DMS153 (cell line): ENCODE measurements at places on chromosomes 5 and 9.

- no peak for DNase-seq
Measured at GRCh38 chr5:16841416-16841815, 94.7 kb downstream of the MYO10 start.

DNA sequence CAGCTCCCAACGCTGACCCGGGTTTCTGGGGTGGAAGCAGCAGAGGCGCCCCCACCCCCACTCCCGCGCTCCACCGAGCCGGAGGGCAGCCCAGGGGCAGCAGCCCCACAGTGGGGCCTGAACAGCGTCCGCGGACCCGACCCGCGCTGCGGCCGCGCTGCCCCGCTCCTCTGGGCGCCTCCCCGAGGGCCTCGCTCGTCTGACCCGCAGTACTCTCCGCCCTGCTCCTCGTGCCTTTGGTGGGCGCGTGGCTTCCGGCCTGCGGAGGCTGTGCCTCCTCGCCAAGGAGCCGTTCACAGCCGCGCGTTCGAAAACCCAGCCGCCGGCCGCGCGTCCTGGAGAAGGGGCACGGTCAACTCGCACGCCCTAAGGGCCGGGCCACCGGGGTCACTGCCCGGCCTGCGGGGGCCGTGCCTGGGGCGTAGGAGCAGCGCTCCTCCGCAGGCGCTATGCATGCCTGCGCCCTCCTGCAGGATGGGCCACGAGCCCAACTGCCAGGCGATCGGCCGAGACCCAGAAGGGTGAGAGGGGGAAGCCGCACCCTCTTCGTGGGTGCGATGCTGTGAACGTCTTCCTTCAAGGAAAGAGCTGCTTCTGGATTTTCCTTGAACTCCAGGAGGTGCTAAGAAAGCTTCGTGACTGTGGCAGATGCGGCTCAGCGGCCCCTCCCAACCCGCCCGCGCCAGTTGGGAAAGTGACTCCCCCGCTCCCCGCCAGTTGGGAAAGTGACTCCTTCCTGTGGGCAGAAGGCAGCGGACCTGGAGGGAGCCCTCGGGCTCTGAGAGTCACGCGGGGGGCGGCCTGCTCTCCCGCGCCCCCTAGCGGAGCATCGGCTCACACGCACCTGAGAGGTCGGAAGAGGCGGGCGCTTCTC lies 82.7 kb downstream of the HSD17B3 start:
- DNase-seq: no peak

GRCh38 chr9:76576344-76576743 lies 117.4 kb downstream of the GCNT1 start:
- DNase-seq: no peak

DNA sequence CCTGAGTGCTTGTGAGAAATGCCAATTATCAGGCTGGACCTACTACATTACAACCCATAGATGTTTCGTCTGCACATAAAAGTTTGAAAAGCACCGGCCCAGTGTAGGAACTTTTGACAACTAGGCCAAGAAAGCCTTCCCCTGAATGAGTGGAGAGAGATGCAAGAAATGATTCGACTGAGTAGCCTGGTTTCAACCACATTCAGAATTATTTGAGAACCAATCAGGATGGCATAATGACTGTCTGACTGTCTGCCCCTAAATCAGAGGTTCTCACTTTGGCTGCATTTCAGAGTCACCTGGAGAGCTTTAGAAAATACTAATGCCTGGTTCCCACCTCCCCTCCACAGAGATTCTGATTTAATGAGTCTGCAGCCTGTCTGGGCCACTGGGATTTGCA lies 61.1 kb downstream of the FRMD3 start:
- DNase-seq: no peak
